AG04449 (cell line): ENCODE measurements at places on chromosomes 4 and X.

DNA sequence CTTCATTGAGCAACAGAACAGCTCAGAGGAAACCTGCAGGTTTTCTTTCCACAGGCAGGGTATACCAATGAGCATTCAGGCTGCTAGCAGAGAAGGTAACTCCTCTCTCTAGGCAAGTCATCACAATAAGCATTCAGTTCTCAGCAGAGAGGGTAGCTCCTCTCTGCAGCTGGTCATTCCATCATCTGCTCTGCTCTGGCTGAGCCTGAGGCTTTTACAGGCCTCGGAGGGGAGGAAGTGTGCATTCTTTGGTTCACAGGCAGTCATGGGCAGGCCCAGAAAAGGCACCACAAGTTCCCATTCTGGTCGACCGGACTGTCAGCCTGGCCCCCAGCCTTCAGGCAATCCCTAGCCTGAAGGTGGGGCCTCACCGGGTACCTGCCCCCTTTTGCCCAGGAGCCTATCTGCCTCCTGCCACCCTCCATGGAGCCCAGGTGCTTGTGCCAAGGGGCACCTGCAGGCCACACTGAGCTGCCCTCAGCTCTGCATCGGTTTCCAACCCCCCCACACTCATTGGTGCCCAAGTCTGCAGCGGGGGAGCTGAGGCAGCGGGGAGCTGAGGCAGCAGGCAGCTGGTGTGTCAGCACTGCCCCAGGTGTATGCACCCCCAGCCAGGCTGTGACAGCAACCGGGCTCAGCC is 83.1 kb downstream of the PRDM5 start:
- DNase-seq, result no peak

DNA sequence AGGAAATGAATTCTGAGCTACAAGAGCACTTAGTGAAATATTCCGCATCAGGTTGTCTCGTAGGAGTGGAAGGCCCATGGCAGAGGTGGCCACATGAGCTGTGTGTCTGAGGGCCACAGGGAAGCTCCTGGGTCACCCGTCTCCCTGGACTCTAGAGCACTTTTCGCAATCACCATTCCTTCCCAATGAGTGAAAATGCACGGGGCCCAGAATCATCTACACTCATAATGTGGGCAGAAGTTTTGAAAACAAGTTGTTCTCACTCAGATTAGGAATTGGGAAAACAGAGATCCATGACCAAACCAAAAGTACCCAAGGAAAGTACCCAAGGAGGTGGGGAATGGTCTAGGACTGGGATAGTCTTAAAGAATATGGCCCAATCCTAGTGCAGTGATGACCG is 94.4 kb downstream of the SCD5 start:
- DNase-seq, result no peak

GRCh38 chr4:146029147-146029546 is 90.5 kb upstream of the ZNF827 start:
- DNase-seq, result no peak

- DNase-seq, result no peak
These were observed 916.7 kb downstream of the TECRL start for GRCh38 chr4:63492515-63492914.

- DNase-seq, result no peak
These were observed 9.2 kb downstream of the RFC1 start for GRCh38 chr4:39357002-39357401.

- no peak for DNase-seq
These were observed 480.2 kb downstream of the FAT4 start for GRCh38 chr4:125794989-125795388.

- DNase-seq, result no peak
These were observed 77.5 kb upstream of the SMARCA5 start for GRCh38 chr4:143435955-143436354.

DNA sequence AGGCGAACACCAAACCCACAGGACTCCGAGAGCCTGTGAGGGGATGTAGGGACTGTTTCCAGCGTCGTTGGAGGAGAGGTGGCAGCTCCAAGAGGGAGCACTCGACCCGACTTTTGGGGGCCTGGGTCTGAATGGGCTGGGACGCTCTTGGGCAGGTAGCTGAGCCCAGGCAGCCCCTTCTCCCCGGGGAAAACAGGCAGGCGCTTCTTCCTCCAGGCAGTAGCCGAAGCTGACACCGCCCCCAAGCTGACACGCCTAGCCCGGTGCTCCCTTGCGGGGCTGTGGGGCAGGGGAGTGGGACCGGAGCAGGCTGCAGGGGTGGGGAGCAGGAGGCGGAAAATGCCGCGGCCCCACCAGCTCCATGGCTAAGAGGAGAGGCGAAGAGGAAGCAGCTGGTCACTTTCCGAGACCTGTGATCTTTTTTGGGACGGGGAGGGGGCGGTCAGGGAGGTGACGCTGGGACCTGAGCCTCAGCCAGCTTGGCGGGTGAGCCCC is 4.2 kb downstream of the NKX1-1 start:
- no peak for DNase-seq

DNA sequence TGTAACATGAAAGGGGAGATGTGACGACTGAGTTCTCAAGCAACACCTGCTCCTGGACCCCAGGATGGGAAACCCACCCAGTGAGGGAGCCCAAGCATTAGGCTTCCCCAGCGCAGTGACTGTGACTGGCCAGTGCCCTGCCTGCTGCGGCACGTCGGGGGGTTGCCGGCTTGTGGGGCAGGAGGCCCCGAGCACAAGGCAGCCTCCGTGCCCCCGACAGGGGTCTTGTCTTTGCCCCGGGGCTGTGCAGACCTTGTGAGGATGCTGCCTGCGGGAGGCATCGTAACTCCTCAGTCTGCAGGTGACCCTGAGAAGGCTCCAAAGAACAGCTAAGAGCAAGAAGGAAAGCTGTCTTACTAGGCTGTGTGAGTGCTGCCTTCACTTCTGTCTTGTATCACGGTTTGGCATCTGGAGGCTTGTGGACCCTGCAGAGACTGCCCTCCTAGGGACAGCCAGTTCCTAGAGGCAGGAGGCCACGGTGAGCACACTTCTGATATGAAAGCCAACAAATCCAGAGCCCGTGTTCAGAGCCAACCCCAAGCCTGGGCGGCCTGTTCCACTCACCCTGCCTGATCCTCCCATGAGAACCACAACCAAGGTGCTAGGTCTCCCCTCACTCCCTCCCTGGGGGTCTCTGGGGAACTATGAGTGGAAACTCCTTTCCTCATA is 47.7 kb downstream of the FGFRL1 start:
- DNase-seq, result no peak

DNA sequence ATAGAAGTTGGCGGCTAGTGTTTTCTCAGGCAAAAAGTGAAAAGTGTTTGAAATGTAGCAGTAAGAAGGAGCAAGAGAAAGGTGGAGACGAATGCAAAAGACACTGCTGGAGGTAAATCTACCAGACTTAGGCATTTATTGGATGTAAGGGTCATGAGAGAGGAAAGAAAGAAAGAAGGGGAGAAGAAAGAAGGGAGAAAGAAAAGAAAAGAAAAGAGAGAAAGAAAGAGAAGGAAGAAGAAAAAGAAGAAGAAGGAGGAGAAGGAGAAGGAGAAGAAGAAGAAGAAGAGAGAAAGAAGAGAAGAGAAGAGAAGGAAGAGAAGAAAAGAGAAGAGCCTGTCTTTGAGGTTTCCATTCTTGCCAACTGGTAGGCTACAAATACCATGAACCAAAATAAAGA is 31.2 kb downstream of the OPHN1 start:
- DNase-seq, result no peak

DNA sequence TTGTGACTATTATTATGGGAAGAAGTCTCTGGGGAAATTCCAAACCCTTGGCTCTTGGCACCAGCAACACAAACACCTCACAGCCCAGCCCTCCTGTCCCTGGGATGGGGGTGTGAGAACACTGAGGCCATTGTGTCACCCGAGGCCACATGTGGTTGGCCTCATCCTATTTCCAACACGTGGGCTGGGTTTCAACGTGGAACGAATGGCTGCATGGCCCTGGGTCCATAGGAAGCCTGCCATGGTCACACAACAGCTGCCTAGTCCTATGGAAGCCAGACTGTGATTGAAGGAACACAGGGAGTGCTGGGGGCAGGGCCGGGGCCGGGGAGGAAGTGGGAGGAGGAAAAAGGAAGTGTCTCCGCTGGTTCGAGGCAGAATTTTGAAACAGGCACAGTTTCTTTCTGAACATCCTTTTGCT is 10.0 kb downstream of the CLCN4 start:
- no peak for DNase-seq

- no peak for DNase-seq
These were observed 10.0 kb downstream of the ADAM29 start for GRCh38 chr4:174928174-174928573.
